ENCODE measurements at places on chromosomes 1 and 21.

GRCh38 chr1:62597281-62597680 lies at the start of gene ANGPTL3:
Gene ANGPTL3, plus strand, starts transcription at chr1:62597520. Its CDS starts 47 bp downstream, at chr1:62597567.
- DNase-seq: no peak

DNA sequence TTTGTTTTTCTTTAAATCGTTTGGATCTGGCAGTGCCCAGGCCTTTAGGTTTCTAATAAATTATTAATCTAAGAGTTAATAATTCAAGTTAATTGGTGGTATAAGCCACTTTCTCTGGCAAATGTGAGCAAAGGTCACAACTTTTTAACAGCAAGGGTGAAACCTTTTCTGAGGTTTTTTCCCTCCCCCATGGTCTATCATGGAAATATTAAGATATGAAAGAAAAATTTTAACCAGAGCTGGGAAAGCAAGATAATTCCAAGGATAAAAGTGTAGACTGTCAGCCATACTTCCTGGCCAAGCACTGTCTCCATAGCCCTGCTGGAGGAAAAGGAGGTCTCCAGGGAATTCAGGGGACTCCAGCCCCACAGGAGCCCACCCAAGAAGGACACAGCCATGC lies 341.2 kb downstream of the SETD4 start:
- no peak for DNase-seq

DNA sequence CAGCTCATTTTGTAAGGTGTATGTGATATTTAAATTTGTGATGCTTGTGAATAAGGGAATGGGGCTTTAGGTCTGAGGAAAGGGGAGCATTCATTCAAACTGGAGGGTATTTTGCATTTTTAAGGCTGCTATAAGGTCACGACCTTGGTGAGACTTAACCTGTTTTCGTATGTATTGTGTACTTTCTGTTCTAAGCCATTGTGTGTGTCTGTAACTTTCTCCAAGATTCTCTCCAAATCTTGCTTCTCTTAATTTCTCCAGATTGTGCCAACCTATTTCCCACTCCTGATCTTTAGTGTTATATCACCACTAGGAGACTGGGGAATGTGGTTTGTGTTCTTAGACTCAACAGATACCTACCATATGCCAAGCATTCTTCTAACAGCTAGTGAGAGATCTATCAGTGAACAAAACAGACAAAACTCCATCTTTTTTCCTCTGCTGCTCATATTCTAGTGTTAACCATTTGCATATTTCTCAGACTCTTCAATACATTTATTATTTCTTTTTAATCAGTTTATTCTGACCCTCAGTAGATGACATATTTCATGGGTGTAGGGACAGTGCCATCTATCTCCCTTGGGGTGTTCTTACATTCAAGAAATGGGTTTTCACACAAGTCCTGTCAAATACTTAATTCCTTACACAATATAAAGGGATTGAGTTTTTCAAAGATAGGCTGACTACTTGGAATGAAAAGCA lies 27.5 kb downstream of the ATP1B1 start:
- DNase-seq: no peak

GRCh38 chr1:30039354-30040080 lies 683.9 kb downstream of the MATN1 start:
- no peak for DNase-seq

DNA sequence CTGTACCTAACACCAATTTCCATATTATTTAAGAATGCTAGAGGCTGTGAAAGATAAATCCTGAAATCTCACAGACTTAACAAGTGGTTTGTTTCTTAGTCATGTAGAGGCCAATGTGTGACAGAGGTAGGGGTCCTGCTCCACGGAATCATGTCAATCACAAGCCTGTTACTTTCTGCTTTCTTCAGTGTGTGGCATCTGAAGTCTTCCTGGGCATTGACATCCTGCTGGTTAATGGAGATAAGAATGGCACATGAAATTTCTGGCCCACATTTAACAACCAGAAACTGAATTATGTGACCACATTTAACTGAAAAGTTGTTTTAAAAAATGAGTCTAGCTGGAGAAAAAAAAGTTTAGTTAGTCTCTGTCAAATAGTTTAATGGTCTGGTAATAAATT lies 68.3 kb upstream of the PLA2G4A start:
- DNase-seq: no peak

DNA sequence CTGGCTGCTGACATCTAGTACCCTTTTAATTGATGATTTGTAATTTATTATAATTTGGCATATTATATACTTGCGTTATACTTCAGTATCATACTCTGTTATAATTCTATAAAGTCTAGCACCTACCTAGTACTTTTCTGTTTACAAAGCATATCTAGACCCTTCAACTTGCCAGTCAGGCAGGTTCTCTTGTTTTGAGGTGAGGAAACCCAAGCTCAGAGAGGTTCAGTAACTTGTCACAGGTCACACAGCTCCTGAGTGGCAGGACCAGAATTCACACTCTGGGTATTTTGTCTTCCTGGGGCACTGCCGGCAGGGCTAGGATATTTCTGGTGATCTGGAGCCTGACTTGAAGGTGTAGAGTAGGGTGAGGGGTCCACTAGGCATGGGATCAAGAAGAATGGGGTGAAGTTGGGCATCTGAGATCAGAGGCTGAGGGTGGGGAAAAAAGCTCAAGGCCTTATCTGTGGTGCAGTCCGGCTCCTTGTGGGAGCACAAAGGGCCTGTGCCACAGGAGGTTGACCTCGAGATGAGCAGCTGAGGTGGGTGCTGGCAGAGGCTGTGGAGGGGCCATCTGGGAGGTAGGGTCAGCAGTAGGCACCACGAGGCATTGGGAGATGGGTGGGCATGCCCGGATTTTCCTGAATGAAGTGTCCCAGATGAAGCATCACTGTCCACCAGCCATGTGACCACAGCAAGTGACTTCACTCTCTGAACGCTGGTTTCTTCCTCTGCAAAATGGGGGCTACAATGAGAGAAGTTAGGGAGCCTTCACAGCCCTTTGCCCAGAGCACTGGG lies 102.6 kb downstream of the EPHB2 start:
- DNase-seq: no peak

GRCh38 chr1:19385869-19386591 lies 73.9 kb downstream of the SLC66A1 start:
- DNase-seq: no peak

DNA sequence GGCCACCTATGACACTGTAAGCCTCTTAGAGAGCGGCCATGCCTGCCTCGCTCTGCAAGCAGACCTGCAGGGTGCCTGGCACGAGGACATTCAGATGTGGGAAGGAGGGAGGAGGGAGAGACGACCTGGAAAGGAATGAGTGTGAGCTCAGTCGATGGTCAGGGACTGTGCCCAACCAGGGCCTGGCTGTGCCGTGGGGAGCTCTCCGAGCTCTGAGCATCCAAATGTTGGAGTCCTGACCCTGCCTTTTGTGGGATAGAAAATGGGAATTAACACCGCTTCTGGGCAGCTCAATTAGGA lies 7.3 kb downstream of the CSTB start:
- no peak for DNase-seq

DNA sequence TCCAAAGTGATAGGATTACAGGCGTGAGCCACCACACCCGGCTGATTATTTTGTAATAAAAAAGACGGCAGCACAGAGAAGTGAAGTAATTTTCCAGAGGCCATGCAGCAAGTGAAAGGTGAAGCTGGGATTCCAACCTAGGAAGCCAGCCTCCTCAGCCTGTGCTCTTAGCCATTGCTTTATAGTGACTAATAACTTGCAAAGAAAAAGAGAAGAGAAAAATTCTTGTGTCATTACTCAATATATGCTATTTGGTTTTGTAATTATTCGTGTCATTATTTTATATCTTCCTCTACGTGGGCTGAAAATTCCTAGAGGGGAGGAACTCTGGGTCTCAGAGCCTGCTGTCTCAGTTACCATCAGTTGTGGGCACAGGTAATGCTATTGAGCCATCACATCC lies 1.6 kb upstream of the IER5 start:
- DNase-seq: no peak

DNA sequence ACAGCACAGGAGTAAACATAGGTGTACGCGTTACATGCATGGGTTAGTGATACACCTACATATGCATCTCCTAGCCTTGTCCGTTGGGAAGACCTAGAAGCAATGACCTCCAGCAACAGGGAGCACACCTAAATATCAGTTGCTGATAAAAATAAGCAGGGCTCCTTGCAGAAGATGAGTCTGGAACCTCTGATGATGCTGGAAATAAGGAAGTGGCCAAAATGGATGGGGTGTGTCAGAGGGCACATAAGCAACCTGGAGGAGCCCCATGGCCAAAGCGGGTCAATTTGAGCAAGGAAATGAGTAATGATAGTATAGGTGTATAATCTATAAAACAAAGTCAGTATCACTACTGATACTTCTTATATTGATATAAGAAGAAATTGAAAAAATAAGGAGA lies 13.7 kb downstream of the ADARB1 start:
- DNase-seq: no peak

DNA sequence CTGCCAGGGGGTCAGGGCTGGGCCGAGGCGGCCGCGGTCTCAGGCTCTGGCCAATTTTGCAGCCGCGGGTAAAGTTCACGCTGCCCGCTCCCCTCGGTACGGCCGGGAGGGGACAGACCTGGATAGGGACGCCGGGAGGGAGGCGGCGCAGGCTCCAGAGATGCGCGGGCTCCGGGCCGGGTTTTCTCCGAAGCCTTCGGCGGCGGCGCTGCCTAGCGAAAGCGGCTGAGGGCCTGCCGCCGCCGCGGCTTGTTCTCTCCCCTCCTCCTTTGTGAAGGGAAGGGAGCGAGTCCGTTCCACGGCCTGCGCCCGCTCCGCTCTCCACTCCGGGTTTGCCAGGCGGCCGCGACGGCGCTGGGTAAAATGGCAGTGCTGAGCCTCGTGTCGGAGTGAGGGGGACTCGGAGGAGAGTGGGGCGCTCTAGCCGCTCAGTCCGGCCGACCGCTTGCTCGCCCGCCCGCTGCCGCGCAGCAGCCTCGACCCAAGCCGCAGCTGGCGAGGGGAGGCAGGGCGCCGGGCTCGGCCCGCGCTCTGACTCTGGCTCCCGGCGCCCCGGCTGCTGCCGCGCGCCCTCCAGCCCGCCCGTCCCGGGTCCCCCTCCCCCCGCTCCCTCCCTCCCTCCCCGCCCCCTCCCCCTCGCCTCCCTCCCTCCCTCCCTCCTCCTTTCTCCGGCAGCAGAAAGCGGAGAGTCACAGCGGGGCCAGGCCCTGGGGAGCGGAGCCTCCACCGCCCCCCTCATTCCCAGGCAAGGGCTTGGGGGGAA lies at the start of gene ARID1A:
TSS of gene ARID1A (plus strand) at position 660 of the 763 bp plus-strand sequence. CDS start 389 bp downstream, outside the sequence.
- DNase-seq: peak; percentile 94

DNA sequence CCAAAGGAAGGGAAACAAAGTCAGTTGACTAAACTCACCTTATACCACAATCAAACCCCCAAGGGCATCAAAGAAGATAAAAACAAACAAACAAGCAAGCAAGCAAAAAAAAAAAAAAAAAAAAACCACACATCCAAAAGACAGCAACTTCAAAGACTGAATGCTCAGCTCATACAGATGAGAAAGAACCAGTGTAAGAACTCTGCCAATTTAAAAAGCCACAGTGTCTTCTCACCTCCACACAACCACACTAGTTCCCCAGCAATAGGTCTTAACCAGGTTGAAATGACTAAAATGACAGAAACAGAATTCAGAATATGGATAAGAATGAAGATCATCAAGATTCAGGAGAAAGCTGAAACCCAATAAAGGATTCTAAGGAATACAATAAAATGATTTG lies 193.4 kb downstream of the FAF1 start:
- no peak for DNase-seq

DNA sequence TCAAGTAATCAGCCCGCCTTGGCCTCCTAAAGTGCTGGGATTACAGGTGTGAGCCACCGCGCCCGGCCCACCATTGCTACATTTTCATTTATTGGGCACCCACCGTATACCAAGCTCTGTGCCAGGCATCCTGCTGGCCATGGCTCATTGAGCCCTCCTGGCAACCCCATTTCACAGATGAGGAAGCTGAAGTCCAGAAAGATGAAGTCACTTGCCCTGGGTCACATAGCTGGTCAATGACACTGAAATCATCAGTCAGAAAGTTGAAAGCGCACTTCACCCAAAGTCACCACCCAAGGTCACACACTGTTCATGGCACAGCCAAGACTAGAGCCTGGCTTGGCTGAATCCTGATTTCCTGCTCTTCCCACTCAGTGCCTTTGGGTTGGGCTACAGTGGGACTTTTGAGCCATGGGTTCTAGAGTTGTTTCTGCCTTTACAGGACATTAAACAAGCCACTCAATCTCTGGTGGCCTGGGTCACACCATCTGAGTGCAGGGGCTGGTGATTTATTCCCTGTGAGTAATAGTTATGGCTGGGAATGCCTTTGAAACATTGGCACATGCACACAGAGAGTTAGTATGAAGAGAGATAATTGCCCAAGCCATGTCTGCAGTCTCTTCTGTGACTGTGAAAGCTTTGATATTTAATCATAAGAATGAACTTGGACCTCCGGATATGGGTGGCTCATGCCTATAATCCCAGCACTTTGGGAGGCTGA lies 16.0 kb upstream of the ARHGEF10L start:
- no peak for DNase-seq

DNA sequence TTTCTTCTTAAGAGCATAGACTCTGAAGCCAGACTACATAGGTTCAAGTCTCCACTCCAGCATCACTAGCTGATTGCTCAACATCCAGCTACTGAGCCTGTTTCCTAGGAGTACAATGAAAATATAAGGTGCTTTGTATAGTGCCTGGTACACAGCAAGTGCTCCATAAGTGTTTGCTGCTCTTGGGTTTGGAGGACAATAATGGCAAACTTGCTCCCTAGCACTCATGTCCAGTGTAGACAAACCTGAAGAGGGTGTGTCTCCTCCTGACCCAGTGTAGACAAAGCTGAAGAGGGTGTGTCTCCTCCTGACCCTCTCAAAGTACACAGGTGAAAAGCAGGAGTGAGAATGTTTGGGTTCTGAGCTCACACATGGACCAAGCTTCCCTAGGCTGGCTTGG lies 10.5 kb upstream of the ECE1 start:
- DNase-seq: no peak

DNA sequence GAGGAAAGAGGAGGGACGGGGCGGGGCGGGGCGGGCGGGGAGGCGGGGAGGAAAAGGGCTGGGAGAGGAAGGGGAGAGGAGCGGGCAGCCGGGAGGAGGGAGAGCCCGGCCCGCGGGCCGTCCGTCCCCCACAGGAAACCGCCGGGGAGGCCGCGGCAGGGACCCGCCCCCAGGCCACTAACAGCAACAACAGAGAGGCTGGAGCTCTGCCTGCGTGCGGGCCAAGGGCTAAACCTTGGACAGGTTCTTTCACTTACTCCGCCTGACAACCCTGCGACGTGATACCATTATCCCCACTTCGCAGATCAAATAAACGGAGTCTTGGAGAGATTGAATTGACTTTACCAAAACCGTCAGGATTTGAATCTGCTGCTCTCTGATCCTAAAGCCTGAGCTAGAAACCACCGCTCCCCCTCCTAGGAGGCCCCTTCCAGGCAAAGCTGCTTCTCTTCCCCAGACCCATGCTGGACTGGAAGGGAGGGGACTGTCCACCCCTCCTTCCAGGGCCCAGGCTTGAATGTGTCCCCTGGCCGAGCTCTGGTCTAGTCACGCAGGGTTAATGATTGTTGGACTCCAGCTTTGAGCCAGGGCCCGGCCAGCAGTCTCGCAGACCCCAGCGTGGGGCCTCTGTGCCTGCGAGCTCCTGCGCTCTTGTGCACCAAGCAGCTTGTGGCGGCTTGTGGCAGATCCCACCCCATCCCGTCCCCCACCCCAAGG lies at the start of gene EVA1B:
TSS of gene EVA1B (minus strand) at position 10 of the 717 bp plus-strand sequence. CDS start 608 bp downstream, outside the sequence.
- DNase-seq: peak; percentile 33

Data from activated CD4-positive, alpha-beta T cell treated with anti-CD3 and anti-CD28 coated beads for 4 hours (primary cell).